ENCODE measurements at places on chromosomes 6 and 20. TPM values are rescaled to one million over a fixed set of nuclear protein-coding genes. Genes with fewer than 3 reads are reported as not detected.

Gene IFT52
- 18.8 TPM for total RNA-seq

Gene HNF4A
- not detected for total RNA-seq

Gene COL19A1
- total RNA-seq: 9.1 TPM

Gene CLVS2
- under 0.01 TPM for total RNA-seq

Gene CTNNBL1
- total RNA-seq: 19.4 TPM

Gene WFDC10B
- not detected for total RNA-seq

Gene FAM229B
- total RNA-seq: 0.21 TPM

Gene NPEPL1
- 25.5 TPM for total RNA-seq

Gene BPIFB4
- not detected for total RNA-seq

Gene C20orf96
- total RNA-seq: 0.73 TPM

Gene LCA5
- total RNA-seq: 0.42 TPM

Gene RGS19
- total RNA-seq: 33.6 TPM

Gene FAM83C
- total RNA-seq: not detected

Gene BANF2
- total RNA-seq: not detected

Gene BAG2
- total RNA-seq: 4.6 TPM

Gene ADGB
- total RNA-seq: not detected

Gene MAN1A1
- total RNA-seq: 33.4 TPM

Gene CCN6
- not detected for total RNA-seq
